Myocyte (in vitro differentiated cells): ENCODE measurements at places on chromosomes 7 and 10. TPM values are rescaled to one million over a fixed set of nuclear protein-coding genes. Genes with fewer than 3 reads are reported as not detected.

- no peak for DNase-seq
Observed at GRCh38 chr7:2405601-2406345, 2.4 kb downstream of the CHST12 start.

DNA sequence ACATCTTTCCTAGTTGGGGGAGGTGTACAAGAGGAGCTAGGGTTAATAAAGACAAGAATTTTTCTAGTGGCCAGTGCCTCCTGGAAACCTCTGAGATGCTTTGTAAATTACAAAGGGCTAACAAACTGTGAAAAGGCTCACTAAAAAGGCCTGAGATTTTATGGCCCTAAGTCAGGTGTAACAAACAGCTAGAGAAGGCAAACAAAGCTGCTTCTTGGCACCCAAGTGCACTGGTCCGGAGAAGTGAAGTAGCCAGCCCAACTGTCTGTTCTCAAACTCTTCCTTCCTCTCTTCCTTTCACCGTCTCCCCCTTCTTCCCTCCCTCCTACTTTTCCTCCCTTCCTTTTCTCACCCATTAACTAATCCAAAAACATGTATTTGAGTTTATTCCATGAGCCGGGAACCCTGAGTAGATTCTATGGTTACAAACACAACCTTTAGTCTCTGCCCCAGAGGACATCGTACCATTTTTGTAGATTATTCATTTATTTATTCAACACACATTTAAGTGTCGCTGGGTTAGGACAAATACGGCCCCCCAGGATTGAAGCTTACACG is 143.4 kb upstream of the PCGF5 start:
- peak; percentile 6 for DNase-seq

DNA sequence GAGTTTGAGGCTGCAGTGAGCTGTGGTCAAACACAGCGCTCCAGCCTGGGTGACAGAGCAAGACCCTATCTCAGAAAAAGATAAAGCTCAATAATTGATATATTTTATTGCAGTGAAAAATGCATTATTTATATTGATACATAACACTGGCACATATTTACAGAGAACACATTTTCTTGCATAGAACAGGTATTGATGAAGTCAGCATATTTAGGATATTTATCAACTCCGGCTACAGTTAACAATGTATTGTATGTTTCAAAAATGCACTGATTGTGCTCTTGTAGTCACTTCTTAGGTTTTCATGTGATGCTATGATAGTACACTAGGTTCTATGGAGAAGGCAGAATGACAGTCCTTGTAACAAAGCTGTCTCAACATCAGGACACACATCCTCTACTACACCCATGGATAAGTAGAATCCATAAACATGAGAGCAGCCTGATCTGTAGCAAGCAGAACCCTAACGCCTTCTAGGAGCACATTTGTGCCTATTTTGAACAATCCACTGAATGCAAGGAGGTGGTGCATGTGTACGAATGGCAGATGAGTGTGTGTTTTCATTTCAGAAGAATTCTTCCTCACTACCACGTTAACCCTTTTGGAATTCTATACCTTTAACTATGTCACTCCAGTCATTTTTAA is 586.1 kb upstream of the CELF2 start:
- DNase-seq: no peak

DNA sequence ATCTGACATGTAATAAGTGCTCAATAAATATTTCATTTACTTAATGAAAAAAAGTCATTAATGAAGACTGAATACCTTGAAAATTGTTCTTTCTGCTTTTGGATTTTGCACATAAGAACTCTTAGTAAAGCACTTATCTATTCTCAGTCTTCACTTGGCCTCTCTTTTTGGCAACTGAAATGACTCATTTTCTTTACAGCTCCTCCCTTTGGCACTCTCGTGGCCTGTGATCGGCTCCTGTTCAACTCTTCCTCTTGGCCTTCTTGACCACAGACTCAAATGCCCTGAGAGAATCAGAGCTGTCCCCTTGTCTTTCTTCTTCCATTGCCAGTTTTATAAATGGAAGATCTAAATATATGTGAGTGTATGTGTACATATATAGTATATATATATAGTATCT is 54.2 kb downstream of the FOXP2 start:
- peak; percentile 39 for DNase-seq

GRCh38 chr10:109127363-109127762 is 795.9 kb downstream of the XPNPEP1 start:
- no peak for DNase-seq

GRCh38 chr10:119776536-119776935 is 50.7 kb downstream of the INPP5F start:
- no peak for DNase-seq

- peak; percentile 64 for DNase-seq
Observed at GRCh38 chr10:25059990-25060389, 43.6 kb downstream of the THNSL1 start.

The MSMB gene
- not detected in 2 replicates for total RNA-seq

The NOBOX gene
- not detected in 2 replicates for total RNA-seq

The TLL2 gene
- 0.45 and 0.57 TPM in 2 replicates for total RNA-seq
